ENCODE measurements at places on chromosomes 13 and 19. TPM values are rescaled to one million over a fixed set of nuclear protein-coding genes. Genes with fewer than 3 reads are reported as not detected.

The PTGIR gene
- 0.31 TPM for total RNA-seq

The RFX1 gene
- 15.7 TPM for total RNA-seq

DNA sequence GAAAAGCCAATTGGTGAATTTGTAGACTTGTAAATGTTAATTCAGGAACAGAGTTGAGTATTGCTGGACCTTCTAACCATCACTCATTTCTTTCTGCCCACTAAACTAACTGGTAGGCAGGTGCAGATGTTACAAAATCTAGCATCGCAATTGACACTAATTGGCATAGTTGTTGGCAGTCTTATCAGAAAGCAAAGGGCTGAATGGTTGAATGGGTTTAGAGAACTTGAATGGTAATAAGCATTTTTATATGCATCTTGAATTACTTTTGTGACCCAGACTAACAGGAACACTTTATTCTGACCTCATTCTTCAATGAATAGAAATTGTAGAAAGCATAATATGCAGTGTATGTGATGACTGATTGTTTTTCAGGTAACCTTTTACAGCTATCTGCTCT lies 189.1 kb downstream of the GGACT start:
- no peak overlapping the region for H3K27ac ChIP-seq
- H3K36me3 ChIP-seq = peaks cover 17% of the 10 kb centered on the region
- H3K27me3 ChIP-seq = no peaks in the 10 kb centered on the region
- DNase-seq = no peak
- H3K4me3 ChIP-seq = no peak overlapping the region
- H3K4me1 ChIP-seq = peaks cover 8% of the 10 kb centered on the region

- H3K4me1 ChIP-seq = peaks cover 60% of the 10 kb centered on the region
- H3K27ac ChIP-seq = peak overlapping the region; percentile 64
- H3K27me3 ChIP-seq = no peaks in the 10 kb centered on the region
- H3K4me3 ChIP-seq = no peak overlapping the region
Observed at GRCh38 chr13:101545521-101545920, 93.0 kb downstream of the ITGBL1 start.

DNA sequence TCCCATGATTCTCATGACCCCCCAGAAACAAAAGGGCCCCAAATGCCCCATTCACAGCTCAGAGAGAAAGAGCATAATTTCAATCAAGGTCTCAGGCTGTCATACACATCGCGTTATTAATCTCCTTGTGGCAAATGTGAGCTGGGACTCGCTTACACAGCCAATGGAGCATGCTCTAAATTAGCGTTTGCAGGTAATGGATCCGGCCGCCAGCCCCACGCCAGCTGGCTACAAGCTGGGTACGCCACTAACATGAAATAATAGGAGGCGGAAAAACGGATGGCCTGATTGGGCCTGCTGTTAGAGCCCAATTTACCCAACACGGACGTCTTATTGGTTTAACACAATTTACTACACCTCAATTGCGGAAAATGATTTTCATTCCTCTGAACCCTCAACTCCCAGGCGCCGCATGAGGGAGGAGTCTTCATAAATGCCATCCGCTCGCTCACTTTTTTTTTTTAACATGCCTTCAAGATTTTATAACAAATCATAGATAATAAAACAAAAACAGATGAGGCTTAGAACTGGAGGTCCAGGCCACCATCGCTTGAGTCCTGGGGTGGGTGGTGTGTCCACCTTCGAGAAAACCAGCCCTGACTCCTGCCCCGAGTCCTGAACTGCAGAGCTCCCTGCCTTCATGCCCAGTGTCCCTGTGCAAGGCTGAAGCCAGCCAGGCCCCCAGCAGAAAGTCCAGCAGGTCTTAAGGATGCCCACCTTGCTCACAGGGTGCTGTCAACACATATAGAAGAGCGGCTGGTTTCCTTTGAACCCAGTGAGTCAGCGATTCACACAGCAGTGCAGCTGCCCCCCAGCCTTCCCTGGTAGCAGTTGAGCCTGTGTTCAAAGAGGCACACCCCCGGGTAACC lies 62.1 kb downstream of the PEPD start:
- H3K36me3 ChIP-seq = peaks cover 4% of the 10 kb centered on the region
- no peak overlapping the region for H3K4me3 ChIP-seq
- H3K4me1 ChIP-seq = no peaks in the 10 kb centered on the region
- H3K27ac ChIP-seq = no peak overlapping the region
- no peaks in the 10 kb centered on the region for H3K27me3 ChIP-seq

DNA sequence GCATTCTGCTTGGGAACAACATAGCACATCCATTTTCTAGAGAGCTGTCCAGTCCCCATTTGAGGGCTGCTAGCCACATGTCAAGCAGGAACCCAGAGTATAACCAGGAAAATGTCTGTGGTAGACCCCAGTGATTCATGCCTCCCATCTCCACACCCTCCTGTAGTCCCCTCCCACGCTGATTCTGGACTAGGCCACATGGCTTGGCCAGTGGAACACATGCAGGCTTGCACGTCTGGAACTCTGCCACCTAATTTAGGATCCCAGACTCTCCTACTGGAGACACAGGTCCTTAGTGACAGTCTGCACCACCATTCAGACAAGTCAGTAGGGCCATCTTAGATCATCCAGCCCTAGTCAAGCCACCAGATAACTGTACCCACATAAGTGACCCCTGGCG lies 149.8 kb downstream of the ZIC5 start:
- no peaks in the 10 kb centered on the region for H3K36me3 ChIP-seq
- H3K27ac ChIP-seq = no peak overlapping the region
- no peaks in the 10 kb centered on the region for H3K4me1 ChIP-seq

DNA sequence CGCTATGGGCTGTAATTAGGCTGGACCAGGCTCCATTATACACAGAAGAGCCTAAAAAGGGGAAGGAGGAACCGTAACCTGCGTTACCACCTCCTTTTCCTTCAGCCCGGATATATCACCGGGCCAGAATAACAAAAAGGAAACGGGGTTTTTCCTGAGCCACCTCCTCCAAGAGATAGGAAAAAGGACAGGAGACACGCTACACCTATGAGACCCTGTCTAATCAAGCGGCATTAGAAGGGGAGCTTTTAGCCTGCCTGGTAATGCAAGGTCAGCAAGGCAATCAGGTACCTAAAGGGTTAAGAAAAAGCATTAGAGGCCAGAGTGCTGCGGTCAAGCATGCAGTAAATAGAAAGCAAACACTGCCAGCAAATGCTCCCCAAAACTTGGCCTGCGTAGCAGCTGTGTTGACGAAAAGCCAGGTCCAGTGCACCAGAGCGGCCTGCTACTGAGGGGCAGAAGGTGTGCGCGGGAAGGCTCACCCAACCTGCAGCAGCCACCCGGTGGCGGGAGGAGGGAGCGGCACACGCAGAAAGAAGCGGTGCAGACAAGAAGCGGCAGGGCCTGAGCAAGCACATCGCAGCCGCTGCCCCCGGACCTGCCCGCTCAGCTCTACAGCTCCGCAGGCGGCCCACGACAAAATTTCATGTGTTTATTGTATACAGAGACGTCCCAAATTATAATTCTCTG lies 1466.1 kb downstream of the UQCRFS1 start:
- H3K36me3 ChIP-seq = peaks cover 35% of the 10 kb centered on the region
- H3K4me1 ChIP-seq = peaks cover 11% of the 10 kb centered on the region
- no peak overlapping the region for H3K27ac ChIP-seq

DNA sequence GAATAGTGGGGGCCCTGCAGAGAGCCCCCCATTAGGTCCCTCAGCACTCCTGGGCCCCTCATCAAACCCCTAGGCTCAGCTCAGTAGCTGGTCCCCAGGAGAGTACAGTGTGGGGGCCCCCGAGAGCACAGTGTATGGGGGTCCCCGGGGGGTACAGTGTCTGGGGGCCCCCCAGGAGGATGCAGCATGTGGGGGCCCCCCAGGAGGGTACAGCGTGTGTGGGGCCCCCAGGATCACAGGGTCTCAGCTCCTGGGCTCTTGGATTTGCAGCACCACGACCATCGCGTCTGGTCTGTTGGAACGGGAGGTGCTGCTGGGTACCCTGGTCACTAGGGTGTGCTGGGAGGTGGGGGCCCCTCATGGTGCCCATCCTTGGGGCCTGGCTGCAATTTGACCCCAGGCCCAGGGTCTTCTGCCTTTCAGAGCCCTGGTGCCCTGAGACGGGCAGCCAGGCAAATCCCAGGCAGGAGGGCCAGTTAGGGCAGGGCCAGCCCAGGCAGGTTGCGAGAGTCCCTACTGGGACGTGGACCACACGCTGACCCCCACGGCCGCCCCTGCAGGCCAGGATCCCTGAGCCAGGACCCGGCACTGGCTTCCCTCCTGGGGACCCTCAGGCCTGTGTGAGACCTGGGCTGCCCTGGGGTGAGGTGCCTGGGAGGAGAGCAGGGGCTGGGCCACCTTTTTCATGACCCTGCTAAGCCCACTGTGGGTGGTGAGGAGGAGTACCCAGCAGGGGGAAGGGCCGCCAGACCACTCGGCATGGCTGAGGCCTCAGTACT lies 13.6 kb downstream of the CBARP start:
- H3K27ac ChIP-seq = no peak overlapping the region
- peaks cover 2% of the 10 kb centered on the region for H3K36me3 ChIP-seq
- no peaks in the 10 kb centered on the region for H3K27me3 ChIP-seq
- no peak overlapping the region for H3K4me3 ChIP-seq

GRCh38 chr19:13861392-13861713 lies 15.6 kb upstream of the NANOS3 start:
- H3K27me3 ChIP-seq = no peaks in the 10 kb centered on the region
- peak overlapping the region; percentile 73 for H3K4me3 ChIP-seq
- H3K4me1 ChIP-seq = peaks cover 53% of the 10 kb centered on the region
- DNase-seq = no peak
- no peaks in the 10 kb centered on the region for H3K36me3 ChIP-seq
- H3K27ac ChIP-seq = peak overlapping the region; percentile 95

DNA sequence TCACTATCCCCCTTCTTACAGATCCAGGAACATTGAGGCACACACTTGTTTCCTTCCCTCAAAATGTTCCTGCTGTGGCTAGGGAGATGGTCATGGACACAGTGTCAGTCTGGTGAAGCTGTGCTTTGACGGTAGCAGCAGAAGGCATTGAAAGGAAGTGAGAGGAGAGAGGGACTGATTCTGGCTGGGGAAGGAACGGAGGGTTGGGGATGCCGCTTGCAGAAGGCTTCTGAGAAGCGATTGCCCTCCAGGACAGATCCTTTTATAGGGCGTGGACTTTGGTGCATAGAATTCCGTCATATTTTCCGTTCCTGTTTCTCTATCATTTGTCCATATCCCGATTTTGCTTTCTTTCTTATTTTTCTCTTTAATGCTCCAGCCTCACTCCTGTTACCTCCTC lies 14.1 kb upstream of the MYH14 start:
- no peak for DNase-seq
- H3K4me1 ChIP-seq = no peaks in the 10 kb centered on the region
- no peaks in the 10 kb centered on the region for H3K27me3 ChIP-seq
- H3K36me3 ChIP-seq = no peaks in the 10 kb centered on the region

GRCh38 chr13:51620165-51620983 lies 36.1 kb downstream of the WDFY2 start:
- DNase-seq = no peak
- no peaks in the 10 kb centered on the region for H3K27me3 ChIP-seq
- H3K4me1 ChIP-seq = peaks cover 67% of the 10 kb centered on the region
- peak overlapping the region; percentile 83 for H3K27ac ChIP-seq
- no peak overlapping the region for H3K4me3 ChIP-seq

GRCh38 chr19:49073514-49074378 lies 1.2 kb upstream of the KCNA7 start:
- H3K4me1 ChIP-seq = peaks cover 9% of the 10 kb centered on the region
- H3K27me3 ChIP-seq = peaks cover 41% of the 10 kb centered on the region
- no peak for DNase-seq
- peaks cover 4% of the 10 kb centered on the region for H3K36me3 ChIP-seq
- no peak overlapping the region for H3K27ac ChIP-seq
- no peak overlapping the region for H3K4me3 ChIP-seq

DNA sequence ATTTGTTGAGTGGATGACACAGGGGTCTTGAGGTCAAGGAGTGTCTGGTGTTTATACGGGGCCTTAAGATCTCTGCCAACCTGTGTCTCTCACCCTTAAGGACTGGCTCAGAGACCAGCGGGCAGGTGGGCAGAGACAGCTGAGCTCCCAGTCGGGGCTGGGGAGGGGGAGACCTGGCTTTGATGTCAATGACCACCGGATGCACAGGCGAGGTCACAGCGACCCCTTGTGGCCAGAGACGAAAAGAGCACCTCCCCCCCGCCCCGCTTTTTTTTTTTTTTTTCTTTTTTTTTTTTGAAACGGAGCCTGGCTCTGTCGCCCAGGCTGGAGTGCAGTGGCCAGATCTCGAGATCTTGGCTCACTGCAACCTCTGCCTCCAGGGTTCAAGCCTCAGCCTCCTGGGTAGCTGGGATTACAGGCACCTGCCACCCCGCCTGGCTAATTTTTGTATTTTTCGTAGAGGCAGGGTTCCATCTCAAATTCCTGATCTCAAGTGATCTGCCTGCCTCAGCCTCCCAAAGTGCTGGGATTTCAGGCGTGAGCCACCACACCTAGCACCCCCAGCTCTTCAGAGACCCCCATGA lies 12.1 kb upstream of the KLK14 start:
- H3K4me3 ChIP-seq = no peak overlapping the region
- H3K27ac ChIP-seq = no peak overlapping the region
- H3K36me3 ChIP-seq = peaks cover 9% of the 10 kb centered on the region
- H3K4me1 ChIP-seq = peaks cover 2% of the 10 kb centered on the region

DNA sequence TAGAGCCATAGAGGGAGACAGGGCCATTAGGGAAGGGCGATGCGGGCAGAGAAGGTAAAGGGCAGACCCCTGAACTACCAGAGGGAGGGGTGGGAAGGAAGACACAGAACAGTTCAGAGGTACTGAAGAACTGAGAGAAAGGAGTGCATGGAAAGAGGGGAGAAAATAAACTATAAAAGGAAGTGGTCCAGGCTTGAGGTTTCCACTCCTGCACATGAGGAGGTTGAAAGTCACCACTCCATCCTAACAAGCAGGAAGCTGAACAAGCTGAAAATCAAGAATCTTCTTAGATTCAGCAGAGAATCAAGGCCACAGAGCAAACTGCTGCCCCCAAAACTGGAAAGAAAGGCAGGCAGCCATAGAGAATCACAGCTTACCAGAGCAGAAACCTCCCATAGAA lies 45.1 kb downstream of the MIPEP start:
- H3K27me3 ChIP-seq = no peaks in the 10 kb centered on the region
- no peak for DNase-seq
- H3K36me3 ChIP-seq = peaks cover 13% of the 10 kb centered on the region
- no peak overlapping the region for H3K4me3 ChIP-seq
- peaks cover 5% of the 10 kb centered on the region for H3K4me1 ChIP-seq

GRCh38 chr13:53285896-53286430 lies 257.4 kb downstream of the OLFM4 start:
- no peaks in the 10 kb centered on the region for H3K4me1 ChIP-seq
- no peaks in the 10 kb centered on the region for H3K27me3 ChIP-seq
- H3K36me3 ChIP-seq = no peaks in the 10 kb centered on the region
- H3K4me3 ChIP-seq = no peak overlapping the region
- H3K27ac ChIP-seq = no peak overlapping the region

GRCh38 chr13:113151745-113152690 lies 6.4 kb upstream of the PROZ start:
- peak overlapping the region; percentile 65 for H3K27ac ChIP-seq
- H3K4me3 ChIP-seq = peak overlapping the region; percentile 68
- H3K36me3 ChIP-seq = no peaks in the 10 kb centered on the region
- DNase-seq = peak; percentile 78
- H3K27me3 ChIP-seq = no peaks in the 10 kb centered on the region

All from osteocyte (in vitro differentiated cells).